Activated T-helper 1 cell treated with anti-CD3 and anti-CD28 coated beads, Interleukin-12 subunit alpha, Interleukin-12 subunit beta, Interleukin-2, Interleukin-4 antibody, amounts not matched to agents 30 ng/mL and 10 ng/mL and 1 ng/mL, durations not matched to agents 14 hours and 24 hours and 36 hours (primary cell): ENCODE measurements at places on chromosomes 16 and 17. TPM values are rescaled to one million over a fixed set of nuclear protein-coding genes. Genes with fewer than 3 reads are reported as not detected.
A peak's percentile ranks its signal among the peaks of the same experiment; 100 is the strongest.

- H3K36me3 ChIP-seq, result peaks cover 20% of the 10 kb centered on the region
- peak overlapping the region; percentile 16 for H3K27ac ChIP-seq
- no peak for DNase-seq
- H3K4me3 ChIP-seq, result no peak overlapping the region
- H3K4me1 ChIP-seq, result peaks cover 15% of the 10 kb centered on the region
- no peaks in the 10 kb centered on the region for H3K27me3 ChIP-seq
Measured at GRCh38 chr17:29645515-29646051, 22.9 kb upstream of the CORO6 start.

- no peak overlapping the region for H3K27ac ChIP-seq
- no peak for DNase-seq
- peaks cover 12% of the 10 kb centered on the region for H3K36me3 ChIP-seq
- no peak overlapping the region for H3K4me3 ChIP-seq
- H3K4me1 ChIP-seq, result peaks cover 30% of the 10 kb centered on the region
- H3K27me3 ChIP-seq, result no peaks in the 10 kb centered on the region
Measured at GRCh38 chr17:45156242-45156641, 5.4 kb upstream of the HEXIM2 start.

GRCh38 chr16:62954144-62955032 is 918.1 kb upstream of the CDH8 start:
- H3K36me3 ChIP-seq, result no peaks in the 10 kb centered on the region
- H3K4me1 ChIP-seq, result no peaks in the 10 kb centered on the region
- H3K27me3 ChIP-seq, result no peaks in the 10 kb centered on the region
- no peak overlapping the region for H3K27ac ChIP-seq

Gene COX6A2
- total RNA-seq, result not detected in 2 replicates
